Nasal cavity respiratory epithelium epithelial cell of viscerocranial mucosa (primary cell): ENCODE measurements at places on chromosomes 3 and 15. TPM values are rescaled to one million over a fixed set of nuclear protein-coding genes. Genes with fewer than 3 reads are reported as not detected.

SNX22 gene
- total RNA-seq = under 0.01 and 0.07 TPM in 2 replicates

CORO2B gene
- under 0.01 and 0.14 TPM in 2 replicates for total RNA-seq

PIF1 gene
- 0.28 and 0.34 TPM in 2 replicates for total RNA-seq

CPA3 gene
- total RNA-seq = not detected in 2 replicates

SCN5A gene
- total RNA-seq = not detected in 2 replicates

BNC1 gene
- 61.2 and 91.9 TPM in 2 replicates for total RNA-seq

ZNF80 gene
- total RNA-seq = not detected in 2 replicates

ST3GAL6 gene
- total RNA-seq = 1.4 and 4.3 TPM in 2 replicates

ARHGAP31 gene
- total RNA-seq = under 0.01 and 0.85 TPM in 2 replicates

IGSF10 gene
- under 0.01 TPM in 2 replicates for total RNA-seq

CERS3 gene
- total RNA-seq = 6.5 and 46.8 TPM in 2 replicates

DPPA2 gene
- not detected in 2 replicates for total RNA-seq

WNT7A gene
- total RNA-seq = 12.6 and 13.7 TPM in 2 replicates

ACP3 gene
- 0.34 and 5.0 TPM in 2 replicates for total RNA-seq

PPIB gene
- 465 and 1,042 TPM in 2 replicates for total RNA-seq

NTRK3 gene
- not detected in 2 replicates for total RNA-seq

PPARG gene
- total RNA-seq = 18.7 and 25.3 TPM in 2 replicates

CLRN1 gene
- total RNA-seq = not detected in 2 replicates

GUCA1C gene
- total RNA-seq = not detected in 2 replicates

PLAAT1 gene
- total RNA-seq = 0.78 and 1.0 TPM in 2 replicates

FOXL2 gene
- total RNA-seq = 0.68 and 1.1 TPM in 2 replicates

SSUH2 gene
- total RNA-seq = 0.14 and 0.34 TPM in 2 replicates

CSTA gene
- 114 and 450 TPM in 2 replicates for total RNA-seq

ANKRD34C gene
- total RNA-seq = not detected in 2 replicates

CCR9 gene
- not detected in 2 replicates for total RNA-seq

SPESP1 gene
- total RNA-seq = 1.7 and 4.9 TPM in 2 replicates

KLHL40 gene
- total RNA-seq = not detected in 2 replicates

ISLR gene
- not detected in 2 replicates for total RNA-seq

XCR1 gene
- not detected in 2 replicates for total RNA-seq

ECE2 gene
- total RNA-seq = not detected in 2 replicates

CKMT1A gene
- total RNA-seq = 21.5 and 63.9 TPM in 2 replicates

BCHE gene
- under 0.01 and 1.6 TPM in 2 replicates for total RNA-seq

FSIP1 gene
- 8.9 and 38.4 TPM in 2 replicates for total RNA-seq

CASR gene
- not detected in 2 replicates for total RNA-seq

LRRN1 gene
- under 0.01 and 15.3 TPM in 2 replicates for total RNA-seq

SNTN gene
- not detected in 2 replicates for total RNA-seq

CGNL1 gene
- 1.4 and 1.9 TPM in 2 replicates for total RNA-seq

TF gene
- 0.21 and 0.34 TPM in 2 replicates for total RNA-seq

CACNA2D2 gene
- total RNA-seq = under 0.01 TPM in 1 of 2 replicates, not detected in the other

MCTP2 gene
- 20.5 and 28.4 TPM in 2 replicates for total RNA-seq

LSAMP gene
- not detected in 2 replicates for total RNA-seq

GOLGA6B gene
- not detected in 2 replicates for total RNA-seq

TTC23 gene
- 14.4 and 30.5 TPM in 2 replicates for total RNA-seq

LEO1 gene
- total RNA-seq = 20.8 and 66.6 TPM in 2 replicates

NEK10 gene
- 1.0 and 2.3 TPM in 2 replicates for total RNA-seq

ROBO2 gene
- total RNA-seq = 0.34 and 4.0 TPM in 2 replicates

IQCF5 gene
- not detected in 2 replicates for total RNA-seq

CEP97 gene
- 14.9 and 19.1 TPM in 2 replicates for total RNA-seq

THRB gene
- 7.5 and 14.2 TPM in 2 replicates for total RNA-seq

PRTG gene
- total RNA-seq = under 0.01 TPM in 1 of 2 replicates, not detected in the other

VGLL3 gene
- total RNA-seq = 7.5 and 14.7 TPM in 2 replicates

CHRM5 gene
- not detected in 2 replicates for total RNA-seq

SLC28A2 gene
- total RNA-seq = not detected in 2 replicates
